ENCODE measurements at places on chromosomes 2 and 18.

DNA sequence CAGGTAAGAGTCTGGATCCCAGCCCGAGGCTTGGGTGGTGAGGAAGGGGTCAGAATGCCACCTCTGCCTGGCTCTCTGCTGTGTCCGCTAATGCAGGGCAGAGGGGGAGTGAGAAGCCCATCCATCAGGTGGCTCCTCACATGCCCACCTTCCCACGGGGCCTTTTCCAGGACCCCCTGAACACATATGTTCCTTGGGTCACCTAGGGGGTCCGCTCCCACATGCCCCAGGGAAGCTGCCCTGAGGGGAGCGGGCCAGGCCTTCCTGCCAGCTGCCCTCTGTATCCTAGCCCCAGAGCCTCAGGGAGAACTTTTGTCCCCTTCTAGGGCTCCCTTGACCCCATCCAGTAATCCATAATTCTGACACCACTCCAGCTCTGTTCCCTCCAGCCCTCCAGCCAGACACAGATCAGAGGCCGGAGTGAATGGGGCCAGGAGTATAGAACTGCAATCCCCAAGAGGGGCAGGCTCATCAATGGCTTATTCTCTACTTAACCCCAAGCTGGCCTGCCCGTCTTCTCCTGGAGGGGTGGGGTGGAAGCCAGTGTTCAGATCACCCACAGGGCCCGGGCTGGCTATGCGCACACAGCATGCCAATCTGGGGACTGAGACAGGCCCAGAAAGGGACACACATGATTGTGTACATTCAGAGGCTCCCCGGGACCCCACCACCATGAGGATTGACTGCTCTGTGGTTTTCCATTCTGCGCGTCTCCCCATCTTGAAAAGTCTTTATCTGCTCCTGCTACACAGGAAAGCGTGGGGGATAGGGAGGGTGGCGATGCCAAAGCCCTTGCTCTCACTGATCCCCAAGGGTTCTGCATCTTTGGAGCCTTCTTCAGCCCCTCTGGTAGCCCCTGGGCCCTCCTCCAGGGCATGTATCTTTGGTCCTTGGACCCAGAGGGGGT, 1.1 kb downstream of the EMILIN1 start:
- DNase-seq, result peak; percentile 17

GRCh38 chr2:35501076-35501475, 854.5 kb upstream of the CRIM1 start:
- DNase-seq, result no peak

- no peak for DNase-seq
Measured at GRCh38 chr18:41887100-41887499, 67.9 kb upstream of the PIK3C3 start.

- DNase-seq, result no peak
Measured at GRCh38 chr2:14516844-14517243, 115.7 kb upstream of the LRATD1 start.

- no peak for DNase-seq
Measured at GRCh38 chr2:12824351-12824777, 107.6 kb downstream of the TRIB2 start.

DNA sequence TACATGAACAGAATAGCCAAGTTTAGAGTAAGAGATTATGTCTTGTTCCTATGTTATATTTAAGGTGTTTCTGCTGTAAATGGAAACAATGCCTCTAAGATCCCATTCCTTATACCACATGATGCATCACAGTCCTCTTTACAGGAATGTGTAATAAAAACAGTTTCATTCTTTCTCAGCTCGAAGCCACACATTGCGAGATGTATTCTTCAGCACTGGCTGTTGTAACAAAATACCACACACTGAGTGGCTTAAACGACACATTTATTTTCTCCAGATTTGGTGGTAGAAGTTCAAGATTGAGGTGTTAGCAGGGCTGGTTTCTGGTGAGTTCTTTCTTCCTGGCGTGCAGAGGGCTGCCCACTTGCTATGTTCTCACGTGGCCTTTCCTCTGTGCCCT, 246.2 kb downstream of the SOCS6 start:
- no peak for DNase-seq

DNA sequence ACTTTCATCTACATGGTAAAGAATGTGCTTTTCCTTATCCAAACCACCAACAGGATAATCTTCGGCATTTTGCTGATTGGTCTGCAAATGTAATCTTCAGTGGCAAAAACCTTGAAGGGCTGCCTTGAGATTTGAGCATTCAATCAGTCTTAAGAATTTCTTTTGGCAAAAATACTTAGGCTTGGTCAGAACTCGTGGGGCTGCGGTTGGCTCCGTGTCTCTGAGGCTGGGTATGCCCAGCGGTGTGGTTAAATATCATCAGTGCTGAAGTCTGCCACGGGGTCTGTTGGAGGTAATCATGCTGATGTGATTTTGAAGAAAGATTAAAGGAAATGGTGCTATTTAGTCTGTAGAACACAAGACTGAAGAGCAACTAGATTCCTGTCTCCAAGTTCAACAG, 262.6 kb downstream of the EN1 start:
- no peak for DNase-seq

DNA sequence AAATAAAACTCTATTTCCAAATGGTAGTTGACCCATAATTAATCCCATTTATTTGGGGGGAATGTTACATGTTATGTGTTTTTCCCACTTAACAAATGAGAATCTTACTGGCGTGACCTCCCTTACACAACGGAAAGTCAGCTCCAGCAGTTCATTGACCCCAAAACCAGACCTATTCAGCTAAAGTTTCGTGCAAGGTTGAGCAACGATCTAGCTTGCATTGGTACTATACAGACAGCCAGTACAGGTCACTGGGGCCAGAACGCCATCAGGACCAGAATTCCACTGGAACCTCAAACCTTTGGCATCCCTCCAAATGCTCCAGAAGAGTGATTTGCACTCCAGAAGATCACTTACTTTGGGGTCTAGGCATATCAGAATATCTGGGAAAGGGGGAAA, 6.8 kb upstream of the CTAGE1 start:
- DNase-seq, result no peak

DNA sequence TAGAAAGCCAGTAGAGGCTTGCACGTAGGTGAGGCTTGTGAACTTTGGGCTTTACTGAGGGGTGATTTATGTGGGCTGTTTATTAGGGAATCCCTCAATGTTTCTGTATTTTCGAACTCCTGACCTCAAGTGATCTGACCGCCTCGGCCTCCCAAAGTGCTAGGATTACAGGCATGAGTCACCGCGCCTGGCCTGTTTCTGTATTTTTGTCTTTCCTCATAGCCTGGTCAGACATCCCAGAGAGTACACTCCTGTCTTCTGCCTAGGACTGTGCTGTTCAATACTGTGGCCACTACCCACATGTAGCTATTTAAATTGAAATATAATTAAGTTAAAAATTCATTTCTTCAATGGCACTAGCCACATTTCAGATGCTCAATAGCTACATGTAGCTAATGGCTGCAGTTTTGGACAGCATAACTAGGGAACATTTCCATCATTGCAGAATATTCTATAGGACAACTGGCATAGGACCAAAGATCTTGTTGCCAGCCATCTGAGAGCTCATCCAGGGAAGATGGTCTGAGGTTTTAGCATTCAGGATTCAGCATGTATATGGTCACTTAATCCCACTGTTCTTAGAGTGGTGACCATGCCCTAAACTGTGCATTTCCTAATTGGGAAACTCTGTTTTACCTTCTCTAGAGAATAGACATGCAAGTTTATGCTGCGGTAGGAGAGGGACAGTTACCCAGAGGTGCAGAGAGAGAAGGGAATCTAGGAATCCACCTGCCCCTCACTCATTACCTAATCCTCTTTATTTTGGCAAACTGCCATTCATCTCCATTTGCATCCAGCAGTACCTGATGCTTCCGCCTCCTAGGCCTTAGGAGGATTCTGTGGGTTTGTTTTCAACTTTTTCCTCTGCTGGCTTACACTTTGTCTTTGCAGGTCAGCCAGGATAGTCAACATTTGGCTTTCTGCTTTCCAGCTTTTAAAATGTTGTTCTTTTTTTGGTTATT, 64.4 kb downstream of the LCLAT1 start:
- no peak for DNase-seq

GRCh38 chr2:30747206-30747605, 60.0 kb downstream of the CAPN13 start:
- DNase-seq, result no peak

DNA sequence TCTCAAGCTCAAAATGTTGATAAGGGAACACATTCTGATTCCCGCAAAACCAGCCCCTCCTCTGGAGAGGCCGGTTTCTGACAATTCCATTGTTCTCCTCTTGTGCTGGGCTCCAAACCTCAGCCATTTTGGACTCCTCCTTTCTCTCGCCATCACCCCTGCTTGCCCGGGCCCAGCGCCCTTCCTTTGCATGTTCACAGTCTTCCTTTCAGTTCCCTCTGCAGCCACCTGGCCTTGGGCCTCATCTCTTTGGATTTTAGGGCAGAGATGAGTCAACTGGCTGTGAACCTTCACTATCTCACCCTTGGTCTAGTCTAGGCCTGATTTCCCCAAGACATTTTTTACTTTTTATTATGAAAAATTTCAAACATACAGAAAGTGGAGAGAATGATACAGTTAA, 155.9 kb upstream of the MAP3K20 start:
- DNase-seq, result no peak

GRCh38 chr2:159617646-159618045, 1.3 kb upstream of the BAZ2B start:
- DNase-seq, result no peak

DNA sequence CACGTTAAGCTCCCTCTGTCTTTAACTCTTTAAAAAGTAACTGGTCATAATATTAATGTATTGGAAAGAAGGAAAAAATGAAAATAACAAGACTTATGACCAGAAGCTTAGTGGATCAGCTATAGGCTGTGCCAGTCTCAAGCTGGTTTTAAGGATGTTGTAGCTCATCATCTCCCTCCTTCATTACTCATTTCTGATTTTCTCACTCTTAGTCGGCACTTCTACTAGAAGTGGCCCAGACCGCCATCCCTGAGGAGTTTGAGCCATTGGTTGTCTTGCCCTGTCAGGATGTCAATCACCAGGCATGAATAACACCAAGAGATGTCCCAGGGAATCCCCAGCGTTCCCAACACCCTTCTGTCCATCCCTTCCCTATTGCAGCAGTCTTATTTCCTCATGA, 151.5 kb downstream of the ASXL3 start:
- no peak for DNase-seq

GRCh38 chr18:58097907-58098166, 53.8 kb downstream of the NEDD4L start:
- no peak for DNase-seq

DNA sequence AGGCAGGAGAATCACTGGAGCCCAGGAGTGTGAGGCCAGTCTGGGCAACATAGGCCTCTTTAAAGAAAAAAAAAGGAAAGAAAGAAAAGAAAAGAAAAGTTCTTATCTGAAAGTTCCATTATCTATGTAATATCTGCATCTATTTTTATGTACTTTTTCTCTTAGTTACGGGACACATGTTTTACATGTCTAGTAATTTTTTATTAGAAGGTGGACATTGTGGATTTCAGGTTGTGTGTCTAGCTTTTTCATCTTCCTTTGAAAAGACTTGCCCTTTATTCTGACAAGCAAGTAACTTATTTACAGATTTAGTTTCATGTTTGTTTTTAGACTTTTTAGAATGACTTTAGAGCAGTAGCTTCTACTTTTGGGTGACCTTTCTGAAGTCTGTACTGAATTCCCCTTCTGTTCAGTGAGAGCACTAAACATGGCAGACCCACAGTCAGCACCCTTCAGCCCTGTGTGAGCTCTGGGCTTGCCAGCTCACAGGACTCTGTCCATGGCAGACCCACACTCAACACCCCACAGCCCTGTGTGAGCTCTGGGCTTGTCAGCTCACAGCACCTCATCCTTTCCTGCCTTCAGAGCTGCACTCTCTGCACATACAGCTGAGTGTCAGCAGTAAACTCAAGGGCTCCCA, 17.5 kb downstream of the TRAPPC12 start:
- DNase-seq, result no peak

- DNase-seq, result peak; percentile 37
Measured at GRCh38 chr18:2905854-2906703, 59.3 kb downstream of the EMILIN2 start.

GRCh38 chr2:178152033-178152432, 39.8 kb downstream of the RBM45 start:
- DNase-seq, result no peak

DNA sequence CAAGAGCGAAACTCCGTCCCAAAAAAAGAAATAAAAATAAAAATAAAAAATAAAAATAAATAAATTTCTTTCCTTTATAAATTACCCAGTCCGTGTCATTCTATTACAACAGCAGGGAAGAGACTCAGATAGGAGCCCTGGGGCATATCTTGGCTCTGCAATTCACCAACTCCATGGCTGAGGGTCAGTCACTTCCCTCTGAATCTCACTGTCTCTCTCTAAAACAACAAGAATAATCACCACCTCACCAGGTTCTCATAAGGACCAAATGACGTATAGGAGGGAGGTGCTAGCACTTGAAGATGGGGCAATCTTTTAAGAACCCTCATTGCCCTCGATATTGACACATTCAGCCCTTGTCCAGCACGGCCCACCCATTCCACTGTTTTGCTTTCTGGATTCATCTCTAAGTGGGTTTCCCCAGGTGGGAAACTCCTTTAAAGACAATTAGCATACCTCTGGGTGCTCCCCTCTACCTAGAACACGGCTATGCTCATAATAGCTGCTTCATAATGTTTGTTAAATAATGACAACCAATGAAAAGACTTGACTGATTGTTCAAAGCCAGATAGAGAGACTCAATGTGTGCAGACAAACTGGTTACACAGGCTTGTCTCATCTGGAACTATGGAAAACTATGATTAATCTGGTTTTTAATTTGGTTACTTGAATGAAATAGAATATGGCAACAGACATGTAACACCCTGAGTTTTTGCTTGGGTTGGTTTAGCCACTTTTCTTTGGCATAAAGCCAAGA, 15.1 kb downstream of the MYCN start:
- DNase-seq, result no peak

- no peak for DNase-seq
Measured at GRCh38 chr18:48295586-48296311, 113.4 kb downstream of the ZBTB7C start.

- DNase-seq, result peak; percentile 87
Measured at GRCh38 chr2:204110338-204110741, 173.8 kb downstream of the ICOS start.

DNA sequence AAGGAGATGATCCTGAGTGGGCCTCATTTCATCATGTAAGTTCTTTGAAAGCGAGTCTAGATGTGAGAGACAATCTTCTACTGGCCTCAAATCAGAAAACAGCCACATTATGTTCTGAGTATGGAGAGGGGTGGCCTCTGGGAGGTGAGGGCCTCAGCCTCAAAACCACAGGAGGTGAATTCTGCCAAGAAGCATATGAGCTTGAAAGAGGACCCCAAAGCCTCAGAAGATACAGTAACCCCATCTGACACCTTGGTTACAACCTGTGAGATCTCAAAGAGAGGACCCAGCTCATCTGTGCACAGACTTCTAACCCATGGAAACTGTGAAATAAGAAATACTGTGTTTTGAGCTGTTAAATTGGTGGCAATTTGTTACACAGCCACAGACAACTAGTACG, 200.1 kb downstream of the ARHGAP15 start:
- DNase-seq, result no peak

DNA sequence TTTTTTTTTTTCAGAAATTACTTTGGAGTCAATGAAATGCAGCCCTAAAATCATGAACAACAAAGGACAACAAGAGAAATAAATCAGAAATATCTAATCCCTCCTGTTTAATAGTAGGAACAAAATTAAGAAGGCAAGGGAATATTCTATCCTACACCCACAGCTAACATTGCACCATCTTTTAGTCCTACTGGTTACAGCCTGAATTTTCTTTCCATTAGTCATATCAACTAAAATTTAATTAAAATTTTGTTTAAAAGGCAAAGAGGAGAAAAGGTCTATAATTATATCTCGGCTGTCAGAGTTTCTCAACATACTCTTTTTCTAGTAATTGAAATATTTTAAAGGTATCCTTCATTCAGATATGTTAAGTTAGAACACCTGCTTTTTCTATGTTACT, 61.9 kb downstream of the DTNA start:
- DNase-seq, result no peak
